NCI-H1694 (cell line): ENCODE measurements at places on chromosomes 5 and 9.

GRCh38 chr5:74422671-74423070 is 217.9 kb downstream of the ENC1 start:
- no peak for DNase-seq

DNA sequence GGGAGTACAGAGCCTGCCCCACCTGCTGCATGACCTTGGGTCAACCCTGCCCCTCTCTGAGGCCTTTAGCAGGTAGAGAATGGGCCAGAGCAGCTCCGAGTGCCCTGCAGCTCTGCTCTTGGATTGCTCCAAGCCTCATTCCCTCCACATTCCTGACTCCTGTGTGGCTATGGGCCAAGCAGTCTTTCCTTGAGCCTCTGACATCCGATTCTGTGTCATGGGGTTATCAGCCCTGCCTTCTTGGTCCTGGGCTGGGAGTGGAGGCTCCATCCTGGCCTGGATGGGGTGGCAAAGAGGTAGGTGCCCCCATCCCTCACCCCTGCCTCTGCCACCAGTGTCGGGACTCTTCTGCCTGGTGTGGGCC is 13.7 kb downstream of the FPGS start:
- no peak for DNase-seq

- no peak for DNase-seq
Observed at GRCh38 chr5:78501411-78502352, 141.3 kb downstream of the SCAMP1 start.

- DNase-seq = no peak
Observed at GRCh38 chr5:56339732-56340131, 106.6 kb upstream of the ANKRD55 start.

- no peak for DNase-seq
Observed at GRCh38 chr9:18888290-18888689, 144.7 kb downstream of the SAXO1 start.

- DNase-seq = no peak
Observed at GRCh38 chr5:1321576-1321975, 23.3 kb downstream of the CLPTM1L start.

DNA sequence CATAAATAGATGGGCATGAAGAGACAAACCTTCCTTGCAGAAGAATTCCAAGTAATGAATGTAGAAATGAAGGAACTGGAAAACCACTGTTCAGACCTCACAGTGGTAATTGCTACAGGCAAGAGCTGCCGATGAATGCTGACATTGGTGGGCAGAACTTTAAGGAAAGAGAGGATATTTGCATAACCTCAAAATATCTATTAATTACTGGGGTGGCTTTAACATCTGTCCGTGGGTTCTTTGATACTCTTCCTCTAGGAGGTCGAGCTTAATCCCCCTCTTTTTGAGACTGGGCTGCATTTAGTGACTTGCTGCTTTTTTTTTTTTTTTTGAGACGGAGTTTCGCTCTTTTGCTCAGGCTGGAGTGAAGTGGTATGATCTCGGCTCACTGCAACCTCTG is 34.7 kb downstream of the LAMC3 start:
- DNase-seq = no peak

DNA sequence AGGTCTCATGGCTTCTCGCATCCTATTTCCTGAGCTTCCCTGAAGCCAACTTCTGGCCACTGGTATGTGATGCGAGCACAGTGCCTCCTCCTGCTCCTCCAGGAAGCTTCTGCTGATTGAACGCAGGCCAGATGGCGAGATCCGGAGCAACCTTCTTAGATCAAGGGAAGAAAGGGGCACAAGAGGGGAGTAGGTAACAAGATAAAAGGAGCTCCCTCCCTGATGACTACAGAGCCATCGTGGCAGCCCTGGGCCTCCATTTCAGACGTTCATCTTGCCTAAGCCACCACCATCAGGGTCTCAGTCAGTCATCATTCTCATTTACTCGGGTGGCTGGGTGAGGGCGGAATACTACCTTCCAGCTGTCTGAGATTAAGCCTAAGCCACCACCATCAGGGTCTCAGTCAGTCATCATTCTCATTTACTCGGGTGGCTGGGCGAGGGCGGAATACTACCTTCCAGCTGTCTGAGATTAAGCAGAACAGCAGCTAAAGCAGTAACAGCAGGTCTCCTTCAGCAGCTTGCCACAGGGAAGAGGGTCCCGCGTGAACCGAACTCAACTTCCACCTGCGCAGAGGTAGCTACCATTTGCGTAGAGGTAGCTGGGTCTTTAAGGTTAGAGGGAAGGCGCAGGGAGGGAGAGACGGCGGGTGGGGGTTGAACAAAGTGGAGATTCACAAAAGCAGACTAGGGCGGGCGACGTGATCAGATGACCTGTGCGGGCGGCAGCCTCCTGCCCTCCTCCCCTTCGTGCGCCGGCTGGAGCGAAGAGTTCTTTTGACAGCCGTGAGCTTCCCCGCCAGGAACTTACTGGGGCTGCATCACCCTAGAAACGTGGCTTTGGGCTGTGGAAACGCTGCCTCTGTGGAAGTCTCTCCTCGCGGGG is 27.9 kb upstream of the MGAT1 start:
- DNase-seq = no peak

GRCh38 chr5:136080113-136080482 is 51.3 kb downstream of the TGFBI start:
- DNase-seq = no peak

DNA sequence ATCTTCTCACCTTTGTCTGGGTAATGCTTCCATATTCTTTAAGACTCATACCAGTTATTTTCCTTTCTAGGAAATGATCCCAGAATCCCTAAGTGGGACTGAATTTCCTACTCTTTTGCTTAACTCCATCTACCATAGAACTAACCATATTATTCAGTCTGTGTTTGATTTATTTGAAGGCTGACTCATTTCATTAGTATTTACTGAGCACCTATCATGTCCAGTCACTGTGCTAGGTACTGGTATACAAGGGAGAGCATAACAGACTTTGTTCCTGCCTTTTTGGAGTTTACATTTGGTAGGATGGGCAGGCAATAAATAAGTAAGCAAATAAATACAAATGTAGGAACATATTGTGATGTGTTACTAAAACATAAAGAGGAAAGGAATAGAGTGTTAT is 4.3 kb downstream of the NPR2 start:
- DNase-seq = no peak

DNA sequence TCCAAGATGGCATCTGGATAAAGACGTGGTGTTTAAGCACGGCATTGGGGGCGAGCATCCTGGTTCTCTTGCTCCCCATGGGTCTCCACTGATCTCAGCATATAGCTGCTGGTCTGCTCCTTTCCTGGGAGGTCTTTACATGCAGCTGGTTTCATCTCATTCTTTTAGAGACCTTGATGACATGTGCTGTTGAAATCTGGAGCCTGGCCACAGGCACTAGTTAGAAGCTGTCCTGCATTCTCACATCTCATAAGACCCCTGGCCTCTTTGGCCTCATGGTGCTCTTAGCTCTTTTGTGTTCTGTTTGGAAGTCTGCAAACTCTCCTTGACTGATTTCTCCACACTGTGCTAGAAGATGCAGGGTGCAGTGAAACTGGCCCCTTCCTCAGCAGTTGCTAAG is 113.0 kb downstream of the SMARCA2 start:
- no peak for DNase-seq

GRCh38 chr9:97437051-97437600 is 25.2 kb downstream of the TDRD7 start:
- DNase-seq = no peak

- no peak for DNase-seq
Observed at GRCh38 chr5:61640179-61641021, 308.3 kb downstream of the ZSWIM6 start.

- no peak for DNase-seq
Observed at GRCh38 chr5:1245905-1246576, 20.9 kb downstream of the SLC6A18 start.

- DNase-seq = no peak
Observed at GRCh38 chr9:127500862-127501261, 49.6 kb downstream of the LRSAM1 start.

GRCh38 chr9:126581893-126582292 is 31.8 kb upstream of the LMX1B start:
- DNase-seq = no peak

- peak; percentile 64 for DNase-seq
Observed at GRCh38 chr9:95494022-95494415, 22.8 kb downstream of the PTCH1 start.

GRCh38 chr9:37999588-38000189 is 69.3 kb downstream of the SHB start:
- DNase-seq = no peak

GRCh38 chr9:90165281-90165680 is 477.3 kb downstream of the DIRAS2 start:
- no peak for DNase-seq

- DNase-seq = no peak
Observed at GRCh38 chr5:122844910-122845228, 544 bp upstream of the SNX24 start.

- DNase-seq = no peak
Observed at GRCh38 chr5:31962871-31963307, 211.2 kb downstream of the GOLPH3 start.

- DNase-seq = no peak
Observed at GRCh38 chr5:127999909-128000308, 83.7 kb upstream of the SLC12A2 start.

- DNase-seq = no peak
Observed at GRCh38 chr5:59197911-59198310, 615.0 kb downstream of the RAB3C start.

DNA sequence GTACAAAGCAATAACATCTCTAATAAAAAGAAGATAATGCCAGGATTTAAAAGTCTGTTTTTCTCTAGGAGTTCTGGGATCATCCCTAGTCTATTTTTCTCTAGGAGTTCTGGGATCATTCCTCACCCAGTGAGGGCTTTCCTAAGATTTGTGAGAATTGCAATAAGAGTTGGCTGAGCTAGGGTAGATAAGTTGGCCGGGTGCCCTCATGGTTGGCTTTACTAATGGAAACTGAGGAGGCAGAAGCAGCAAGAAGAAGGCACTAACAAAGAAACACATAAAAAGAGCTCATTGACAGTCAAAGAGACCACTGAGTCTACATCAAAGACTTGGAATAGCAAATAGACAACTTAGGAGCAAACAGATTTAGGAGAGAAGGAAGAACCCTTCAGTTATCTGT is 4.2 kb downstream of the SLC1A3 start:
- DNase-seq = no peak

GRCh38 chr5:40396317-40396716 is 283.4 kb upstream of the PTGER4 start:
- DNase-seq = no peak

DNA sequence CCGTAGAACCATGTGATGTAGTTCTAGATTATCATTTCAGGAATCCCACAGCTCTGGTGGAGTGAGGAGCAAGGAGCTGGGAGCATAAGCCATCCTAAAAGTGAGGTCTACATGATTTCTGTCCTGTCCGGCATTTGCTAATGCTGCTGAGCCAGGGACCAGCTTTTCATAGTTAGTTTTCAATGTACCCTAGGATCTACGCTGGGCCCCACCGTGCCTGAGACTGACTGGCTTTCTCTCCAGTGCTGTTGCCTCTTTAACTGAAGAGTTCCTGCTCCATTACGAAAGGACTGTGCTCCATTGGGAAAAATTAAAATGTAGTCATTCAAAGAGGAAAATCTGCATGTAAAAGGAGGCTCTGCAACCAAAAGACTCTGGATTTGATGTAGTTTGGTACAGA is 634.8 kb downstream of the DMRTA1 start:
- DNase-seq = no peak

DNA sequence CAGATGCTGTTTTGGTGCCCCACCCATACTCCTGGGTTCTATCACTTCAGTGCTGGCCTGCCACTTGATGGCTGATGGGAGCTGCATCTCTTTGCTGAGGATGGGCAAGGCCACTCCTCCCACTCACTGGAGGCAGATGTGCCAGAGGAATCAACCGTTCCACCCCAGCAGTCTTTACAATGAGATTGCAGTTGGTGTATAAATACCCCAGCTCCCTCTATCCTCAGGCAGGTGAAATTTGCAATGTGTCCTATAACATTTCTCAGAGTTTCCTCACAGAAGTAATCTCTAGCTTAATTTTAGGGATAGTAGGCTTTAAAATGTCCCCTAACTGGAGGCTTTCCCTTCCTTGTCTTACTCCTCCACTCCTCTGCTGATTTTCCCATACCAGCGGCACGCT is 36.5 kb upstream of the ERCC6L2 start:
- no peak for DNase-seq

DNA sequence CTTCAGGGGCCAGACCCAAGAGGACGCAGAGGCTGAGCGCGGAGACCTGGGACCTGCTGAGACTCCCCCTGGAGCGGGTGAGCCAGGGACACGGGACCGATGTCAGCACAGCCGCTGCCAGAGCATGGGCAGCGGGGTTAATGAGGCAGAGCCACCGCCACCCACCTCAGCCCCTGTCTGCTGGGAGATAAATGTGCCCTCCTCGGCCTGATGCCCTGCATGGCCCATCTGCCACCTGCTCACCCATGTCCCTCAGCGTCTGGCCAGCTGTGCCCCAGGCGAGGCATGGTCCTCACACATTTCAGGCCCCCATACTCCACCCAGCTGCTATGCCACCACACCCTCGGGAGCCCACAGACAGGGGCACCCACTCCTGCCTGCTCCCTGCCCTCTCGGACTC is 14.9 kb downstream of the DNLZ start:
- DNase-seq = no peak

- DNase-seq = no peak
Observed at GRCh38 chr5:91114658-91115057, 268.5 kb downstream of the ARRDC3 start.

DNA sequence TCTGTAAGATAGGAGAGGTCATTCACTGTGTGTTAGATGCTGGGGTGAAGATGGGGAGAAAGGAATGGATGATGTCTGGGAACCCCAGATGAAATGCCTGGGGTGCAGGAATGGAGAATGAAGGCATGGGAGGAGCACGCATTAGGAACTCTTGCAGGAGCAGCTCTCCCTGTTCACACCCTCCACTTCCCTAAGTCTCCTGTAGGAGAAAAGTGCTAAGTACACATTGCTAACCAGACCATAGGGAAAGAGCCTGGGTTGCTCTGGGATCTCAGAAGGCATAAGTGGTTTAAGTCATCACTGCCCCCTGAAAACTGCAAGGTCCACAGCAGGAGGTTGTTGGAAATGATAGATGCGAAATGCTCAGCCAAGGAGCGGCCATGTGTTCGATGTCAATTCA is 163.1 kb downstream of the SEC61B start:
- no peak for DNase-seq
